ENCODE measurements at places on chromosomes 6 and 20.
A peak's percentile ranks its signal among the peaks of the same experiment; 100 is the strongest.

GRCh38 chr20:54774426-54774825, 299.0 kb downstream of the DOK5 start:
- no peak for DNase-seq

DNA sequence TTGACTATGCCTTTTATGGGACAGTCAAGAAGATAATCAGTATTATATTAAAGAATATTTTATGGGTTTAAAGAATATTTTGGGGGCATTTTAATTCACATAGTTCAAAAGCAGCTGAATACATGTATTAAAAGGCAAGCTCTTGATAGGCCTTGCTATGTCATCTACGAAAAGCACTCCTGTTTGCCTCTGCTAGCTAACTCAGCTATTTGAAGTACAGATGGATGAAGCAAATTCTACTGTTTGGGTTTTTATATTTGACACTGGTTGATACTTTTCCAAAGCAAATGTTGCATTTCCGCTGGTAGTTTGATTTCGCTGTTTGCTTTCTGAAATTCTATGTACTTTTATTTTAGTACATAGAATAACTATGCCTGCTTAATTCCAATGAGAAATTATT, 47.0 kb downstream of the SLC22A3 start:
- DNase-seq: no peak

DNA sequence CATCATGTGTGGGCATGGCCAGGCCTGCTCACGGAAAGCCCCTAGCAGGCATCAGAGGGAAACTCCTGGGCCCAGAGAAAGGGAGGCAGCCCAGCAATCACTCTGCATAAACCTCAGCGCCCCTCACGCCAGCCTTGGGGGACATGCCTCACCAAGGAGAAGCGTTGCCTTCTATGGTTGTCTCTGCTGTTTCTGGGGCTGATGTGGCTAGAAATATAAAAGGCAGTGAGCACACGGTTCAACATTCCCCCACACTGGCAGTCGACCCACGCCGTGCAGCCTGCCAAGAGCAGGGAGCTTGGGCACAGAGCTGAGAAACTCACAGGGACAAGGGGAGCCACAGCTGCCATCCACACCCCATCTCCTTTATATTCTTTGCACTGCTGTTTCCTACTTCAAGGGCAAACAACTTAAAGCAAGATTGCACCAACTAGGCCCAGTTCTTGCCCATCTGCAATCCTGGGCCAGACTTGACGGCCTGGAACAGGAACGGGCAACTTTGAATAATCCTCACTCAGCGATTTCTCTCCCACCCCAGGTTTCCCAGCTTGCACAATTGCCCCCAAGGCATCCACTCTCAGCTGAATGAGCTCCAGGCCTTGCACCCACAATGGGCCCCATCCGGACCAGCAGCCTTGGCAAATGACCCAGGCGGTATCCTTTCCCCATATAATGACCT, 35.5 kb upstream of the FOXC1 start:
- DNase-seq: peak; percentile 37

DNA sequence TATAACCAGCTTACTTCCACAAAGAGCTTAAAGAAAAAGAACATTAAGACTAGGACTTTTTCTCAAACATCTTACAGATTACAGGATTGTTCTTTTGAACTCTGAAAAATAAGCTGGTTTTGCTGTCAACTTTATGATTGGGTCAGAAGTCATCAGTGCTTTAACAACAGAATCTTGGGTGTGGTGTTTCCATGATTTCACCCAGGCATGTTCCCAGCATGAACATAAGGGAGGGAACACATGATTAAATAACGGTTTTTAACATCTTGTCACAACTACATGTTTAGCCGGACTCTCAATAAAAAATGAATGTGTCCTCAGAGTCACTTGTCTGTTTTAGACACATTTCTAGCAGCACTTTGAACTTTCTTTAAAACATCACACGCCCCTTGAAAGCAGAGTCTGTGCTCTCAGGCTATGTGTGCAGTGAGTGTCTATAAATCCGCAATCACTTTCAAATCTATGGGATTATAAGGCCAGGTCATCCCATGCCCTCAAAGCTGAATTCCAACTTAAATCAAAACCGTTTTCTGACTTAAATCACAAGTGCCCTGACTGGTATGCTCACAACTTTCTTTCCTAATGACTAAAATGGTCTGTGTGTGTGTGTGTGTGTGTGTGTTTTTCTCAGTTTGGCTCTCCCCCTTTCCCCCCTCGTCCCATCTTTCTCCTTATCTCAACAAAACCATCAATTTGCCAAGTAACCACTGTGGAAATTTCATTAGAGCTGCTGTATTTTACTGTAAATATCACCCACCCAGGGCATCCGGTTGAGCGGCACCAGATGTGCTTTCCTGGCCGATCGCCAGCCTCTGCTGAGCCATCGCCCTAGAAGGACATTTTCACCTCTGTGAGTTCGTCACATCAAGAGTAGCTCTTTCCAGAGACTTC, 216.8 kb upstream of the DTNBP1 start:
- DNase-seq: peak; percentile 60
